Activated effector memory CD4-positive, alpha-beta T cell treated with Interleukin-2 at 50 U/mL for 16 hours (primary cell): ENCODE measurements at places on chromosomes 5 and 9.

- no peak for DNase-seq
Observed at GRCh38 chr9:32331240-32331639, 53.2 kb upstream of the ACO1 start.

- no peak for DNase-seq
Observed at GRCh38 chr9:38309324-38310195, 82.9 kb upstream of the ALDH1B1 start.

GRCh38 chr5:171997011-171997410 is 9.4 kb downstream of the FBXW11 start:
- DNase-seq = no peak

- DNase-seq = no peak
Observed at GRCh38 chr9:133139246-133140173, 18.5 kb upstream of the RALGDS start.

- DNase-seq = no peak
Observed at GRCh38 chr5:35162848-35163709, 67.2 kb downstream of the PRLR start.

- DNase-seq = no peak
Observed at GRCh38 chr5:88658886-88659285, 224.1 kb downstream of the MEF2C start.

DNA sequence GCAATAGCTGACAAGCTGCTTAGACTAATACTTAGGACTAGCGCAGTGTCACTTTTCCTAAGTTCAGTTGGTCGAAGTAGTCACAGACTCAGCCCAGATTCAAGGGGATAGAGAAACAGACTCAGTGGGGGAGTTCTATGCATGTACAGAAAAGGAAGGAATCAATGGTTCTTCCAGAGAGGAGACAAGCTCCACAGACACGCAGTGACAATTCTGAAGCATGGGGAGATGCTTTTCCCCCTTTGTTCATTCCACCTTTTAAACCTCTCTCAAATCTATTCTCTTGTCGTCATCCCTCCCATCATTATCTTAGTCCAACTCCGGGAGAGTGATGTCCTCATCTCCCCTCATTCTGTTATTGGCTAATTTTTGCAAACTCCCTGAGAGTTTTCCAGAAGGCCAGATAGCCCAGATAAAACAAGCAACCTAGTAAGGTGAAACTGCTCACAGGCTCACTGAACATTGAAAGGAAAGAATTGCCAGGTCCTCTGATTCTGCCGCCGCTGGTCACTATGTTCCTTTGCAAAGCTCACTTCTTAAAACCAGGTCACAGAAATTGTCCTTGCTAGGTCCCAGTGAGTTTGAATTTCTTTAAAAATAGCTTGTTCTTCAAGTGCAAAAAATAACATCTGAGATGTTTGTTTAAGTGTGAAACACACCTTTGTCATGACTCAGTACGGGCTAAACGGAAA is 13.4 kb upstream of the STRBP start:
- no peak for DNase-seq

GRCh38 chr5:42089705-42090104 is 164.6 kb downstream of the FBXO4 start:
- DNase-seq = no peak

DNA sequence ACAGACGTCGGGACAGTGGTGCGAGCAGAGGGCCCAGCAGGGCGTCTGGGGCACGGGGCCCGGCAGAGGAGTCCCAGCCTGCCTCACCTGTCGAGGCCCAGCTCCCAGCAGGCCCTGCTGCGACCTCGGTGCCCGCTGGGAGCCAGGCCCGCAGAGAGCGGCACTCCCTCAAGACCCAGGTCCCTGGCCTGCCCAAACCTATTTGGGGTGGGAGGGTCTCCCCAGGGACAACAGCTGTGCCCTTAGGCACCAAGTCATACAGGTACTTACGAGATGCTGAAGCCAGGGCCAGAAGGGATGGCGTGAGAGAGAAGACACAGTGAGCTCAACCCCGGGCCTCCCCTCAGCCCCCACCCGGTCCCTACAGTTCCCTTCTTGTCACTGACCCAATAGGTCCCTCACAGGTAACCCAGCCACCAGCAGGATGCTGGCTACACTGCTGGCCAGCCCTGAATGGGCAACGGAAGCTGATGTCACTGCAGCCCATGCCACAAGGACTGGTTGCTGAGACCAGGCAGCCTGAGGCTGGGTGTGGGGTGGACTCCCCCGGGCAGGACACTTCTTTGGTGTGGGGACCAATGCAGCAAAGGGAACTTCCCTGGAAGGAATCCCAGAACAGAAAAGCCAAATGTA is 3.7 kb downstream of the NSMF start:
- no peak for DNase-seq

DNA sequence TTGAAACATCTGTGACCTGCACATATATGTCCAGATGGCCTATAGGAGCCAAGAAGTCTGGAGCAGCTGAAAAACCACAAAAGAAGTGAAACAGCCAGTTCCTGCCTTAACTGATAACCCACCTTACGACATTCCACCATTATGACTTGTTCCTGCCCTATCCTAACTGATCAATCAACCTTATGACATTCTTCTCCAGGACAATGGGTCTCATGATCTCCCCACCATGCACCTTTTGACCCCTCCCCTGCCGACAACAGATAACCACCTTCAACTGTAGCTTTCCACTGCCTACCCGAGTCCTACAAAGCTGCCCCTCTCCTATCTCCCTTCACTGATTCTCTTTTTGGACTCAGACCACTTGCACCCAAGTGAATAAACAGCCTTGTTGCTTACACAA is 233.8 kb downstream of the CCDC171 start:
- no peak for DNase-seq

- DNase-seq = no peak
Observed at GRCh38 chr5:84202136-84202535, 182.5 kb downstream of the EDIL3 start.

DNA sequence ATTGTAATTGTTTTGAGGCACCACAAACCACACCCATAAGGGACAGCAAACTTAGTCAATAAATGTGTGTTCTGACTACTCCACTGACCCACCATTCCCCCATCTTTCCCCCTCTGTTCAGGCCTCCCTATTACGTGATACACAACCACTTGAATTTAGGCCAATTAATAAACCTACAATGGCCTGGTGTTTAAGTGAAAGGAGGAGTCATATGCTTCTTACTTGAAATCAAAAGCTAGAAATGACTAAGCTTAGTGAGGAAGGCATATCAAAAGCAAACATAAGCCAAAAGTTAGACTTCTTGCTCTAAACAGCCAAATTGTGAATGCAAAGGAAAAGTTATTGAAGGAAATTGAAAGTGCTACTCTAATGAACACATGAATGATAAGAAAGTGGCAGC is 14.6 kb downstream of the ZBTB43 start:
- no peak for DNase-seq

- no peak for DNase-seq
Observed at GRCh38 chr5:75933489-75933888, 149.7 kb upstream of the SV2C start.

DNA sequence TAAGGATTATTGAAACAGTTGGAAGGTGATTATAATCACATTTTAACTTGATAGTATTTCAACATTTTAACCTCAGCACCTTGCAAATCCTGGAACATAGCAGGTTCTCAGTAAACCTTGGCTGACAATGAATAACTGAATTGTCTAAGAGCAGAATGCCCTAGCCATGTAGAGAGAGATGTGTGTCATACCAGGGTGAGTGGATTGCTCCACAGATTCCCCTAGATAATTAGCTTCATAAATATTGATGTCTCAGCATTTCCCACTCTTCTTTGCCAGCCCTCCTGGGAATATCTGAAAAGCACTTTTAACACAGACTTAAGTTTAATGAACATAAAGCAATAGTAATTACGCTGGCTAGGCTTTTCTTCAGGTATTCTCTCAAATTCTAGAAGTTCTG is 363.5 kb downstream of the MAN2A1 start:
- DNase-seq = no peak

- DNase-seq = no peak
Observed at GRCh38 chr9:121652021-121652837, 795 bp downstream of the DAB2IP start.

DNA sequence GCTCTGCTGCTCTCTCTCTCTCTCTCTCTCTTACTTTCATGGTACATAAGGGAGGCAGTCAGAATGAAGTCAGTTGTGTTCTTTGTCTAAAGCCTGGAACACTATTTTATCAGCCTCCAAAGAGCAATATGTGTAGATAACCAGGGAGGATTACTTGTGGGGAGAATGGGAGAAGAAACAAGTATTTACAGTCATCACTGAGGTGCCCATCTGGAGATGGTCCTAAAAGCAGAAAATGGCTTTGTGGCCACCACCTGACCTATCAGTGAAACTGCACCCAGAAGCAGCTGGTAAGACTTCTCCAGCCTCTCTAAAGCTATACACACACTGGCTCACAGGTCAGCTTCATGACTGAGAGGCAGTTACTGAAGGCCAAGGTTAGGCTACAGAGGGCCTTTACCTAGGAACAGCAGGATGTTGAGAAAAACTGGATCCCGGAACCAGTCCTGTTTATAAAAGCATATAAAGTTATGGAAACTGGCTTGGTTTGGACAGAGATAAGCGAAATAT is 75.1 kb downstream of the MRPS27 start:
- DNase-seq = no peak

DNA sequence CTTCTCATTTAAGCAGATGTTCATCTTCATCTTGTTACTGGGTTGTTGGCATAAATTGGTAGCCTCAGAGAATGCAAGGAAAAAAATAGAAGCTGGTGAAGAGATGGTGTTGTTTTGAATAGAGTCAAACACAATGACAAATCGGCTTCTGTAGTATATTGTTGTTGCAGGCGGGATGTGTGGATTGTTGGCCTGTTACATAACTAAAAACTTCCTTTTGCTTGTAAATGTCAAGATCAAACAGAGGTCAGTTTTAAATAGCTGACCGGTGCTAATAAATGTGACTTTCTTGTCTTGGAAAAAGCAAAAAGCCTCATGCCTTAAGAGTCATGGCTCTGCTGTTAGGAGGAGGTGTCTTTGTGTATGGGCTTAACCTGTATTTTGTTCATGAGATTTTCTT is 59.2 kb downstream of the CCDC192 start:
- no peak for DNase-seq

GRCh38 chr5:124477577-124477976 is 268.9 kb downstream of the ZNF608 start:
- DNase-seq = no peak

DNA sequence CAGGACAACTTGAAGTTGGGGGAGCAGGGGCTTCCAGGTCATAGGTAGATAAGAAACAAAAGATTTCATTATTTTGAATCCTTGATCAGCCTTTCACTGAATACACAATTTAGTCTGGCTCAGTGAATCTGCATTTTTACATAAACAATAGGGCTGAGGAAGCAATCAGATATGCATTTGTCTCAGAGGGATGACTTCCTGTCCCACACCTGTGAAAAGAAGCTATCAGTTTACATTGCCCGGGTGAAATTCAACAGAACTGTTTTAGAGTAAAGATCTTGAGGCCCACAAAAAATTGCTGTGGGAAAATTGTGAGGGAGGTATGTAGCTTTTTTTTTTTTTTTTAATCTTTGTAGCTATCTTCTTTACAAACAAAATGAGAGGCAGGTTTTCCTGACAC is 38.3 kb downstream of the DNAJB5 start:
- no peak for DNase-seq
